Cortex of kidney (tissue), 1 donor: ENCODE measurements at places on chromosomes 7 and 10.

DNA sequence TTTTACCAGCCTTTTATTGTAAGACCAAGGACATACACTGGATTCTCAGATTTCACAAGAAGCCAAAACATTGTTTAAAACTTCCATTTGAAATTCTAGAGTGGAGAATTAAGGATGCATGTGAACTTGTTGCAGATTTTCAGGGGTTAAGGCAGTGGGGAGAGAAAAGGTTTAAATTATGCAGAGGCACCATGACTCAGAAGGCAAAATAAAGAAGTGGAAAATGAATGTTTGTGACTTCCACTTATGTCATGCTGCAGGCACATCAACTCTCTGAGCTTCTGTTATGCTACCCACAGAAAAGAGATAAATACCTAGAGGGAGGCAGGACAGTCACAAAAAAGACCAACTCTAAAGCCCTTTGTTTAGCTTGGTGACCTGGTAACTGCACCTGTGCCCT lies 84.4 kb upstream of the BET1 start:
- DNase-seq: no peak

- DNase-seq: no peak
These were observed 528.9 kb downstream of the CNTNAP2 start for GRCh38 chr7:146645383-146645976.

DNA sequence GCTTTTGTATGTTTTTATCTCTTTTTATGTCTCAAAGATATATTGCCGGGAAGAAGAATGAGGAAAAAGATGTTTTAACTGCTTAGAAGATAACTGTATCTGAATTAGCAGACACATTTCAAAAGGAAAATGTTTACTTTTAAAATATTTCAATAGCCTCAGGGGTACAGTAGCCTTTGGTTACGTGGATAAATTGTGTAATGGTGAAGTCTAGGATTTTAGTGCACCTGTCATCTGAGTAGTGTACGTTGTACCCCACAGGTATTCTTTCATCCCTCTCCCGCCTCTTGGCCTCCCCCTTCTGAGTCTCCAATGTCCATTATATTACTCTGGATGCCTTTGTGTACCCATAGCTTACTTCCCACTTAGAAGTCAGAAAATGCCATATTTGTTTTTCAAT lies 222.1 kb downstream of the FANK1 start:
- no peak for DNase-seq

- no peak for DNase-seq
These were observed 190.6 kb upstream of the CCDC6 start for GRCh38 chr10:60096761-60097513.

- no peak for DNase-seq
These were observed 464.9 kb upstream of the NRP1 start for GRCh38 chr10:33799281-33799943.

DNA sequence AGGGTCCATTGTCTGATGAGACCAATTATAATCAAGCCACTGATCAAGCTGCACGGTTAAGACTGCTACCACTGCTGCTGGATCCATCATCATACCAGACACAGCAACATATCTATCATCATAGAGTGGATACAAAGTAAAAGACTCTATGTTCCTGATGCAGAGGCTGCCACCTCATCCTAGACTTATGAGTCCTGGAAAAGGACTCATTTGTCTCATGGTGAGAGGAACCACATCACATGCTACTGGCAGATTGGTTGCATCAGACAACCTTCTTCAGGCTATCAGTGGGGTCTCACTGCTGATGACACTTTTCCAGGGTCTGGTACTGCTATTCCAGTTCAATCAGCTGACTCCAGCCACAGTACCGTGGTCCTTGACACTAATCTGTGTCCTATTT lies 79.0 kb downstream of the ABI1 start:
- no peak for DNase-seq

GRCh38 chr10:47049906-47050305 lies 138.7 kb downstream of the PTPN20 start:
- DNase-seq: no peak

DNA sequence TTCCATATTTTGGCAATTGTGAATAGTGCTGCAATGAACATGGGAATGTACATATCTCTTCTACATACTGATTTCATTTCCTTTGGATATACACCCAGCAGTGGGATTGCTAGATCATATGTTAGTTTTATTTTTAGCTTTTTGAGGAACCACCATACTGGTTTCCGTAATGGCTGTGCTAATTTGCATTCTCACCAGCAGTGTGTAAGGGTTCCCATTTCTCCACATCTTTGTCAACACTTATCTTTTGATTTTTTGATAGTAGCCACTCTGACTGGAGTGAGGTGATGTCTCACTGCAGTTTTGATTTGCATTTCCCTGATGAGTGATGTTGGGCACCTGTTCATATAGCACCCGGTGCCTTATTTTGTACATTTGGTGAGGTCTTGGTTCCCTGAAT lies 519.6 kb downstream of the REEP3 start:
- DNase-seq: no peak

DNA sequence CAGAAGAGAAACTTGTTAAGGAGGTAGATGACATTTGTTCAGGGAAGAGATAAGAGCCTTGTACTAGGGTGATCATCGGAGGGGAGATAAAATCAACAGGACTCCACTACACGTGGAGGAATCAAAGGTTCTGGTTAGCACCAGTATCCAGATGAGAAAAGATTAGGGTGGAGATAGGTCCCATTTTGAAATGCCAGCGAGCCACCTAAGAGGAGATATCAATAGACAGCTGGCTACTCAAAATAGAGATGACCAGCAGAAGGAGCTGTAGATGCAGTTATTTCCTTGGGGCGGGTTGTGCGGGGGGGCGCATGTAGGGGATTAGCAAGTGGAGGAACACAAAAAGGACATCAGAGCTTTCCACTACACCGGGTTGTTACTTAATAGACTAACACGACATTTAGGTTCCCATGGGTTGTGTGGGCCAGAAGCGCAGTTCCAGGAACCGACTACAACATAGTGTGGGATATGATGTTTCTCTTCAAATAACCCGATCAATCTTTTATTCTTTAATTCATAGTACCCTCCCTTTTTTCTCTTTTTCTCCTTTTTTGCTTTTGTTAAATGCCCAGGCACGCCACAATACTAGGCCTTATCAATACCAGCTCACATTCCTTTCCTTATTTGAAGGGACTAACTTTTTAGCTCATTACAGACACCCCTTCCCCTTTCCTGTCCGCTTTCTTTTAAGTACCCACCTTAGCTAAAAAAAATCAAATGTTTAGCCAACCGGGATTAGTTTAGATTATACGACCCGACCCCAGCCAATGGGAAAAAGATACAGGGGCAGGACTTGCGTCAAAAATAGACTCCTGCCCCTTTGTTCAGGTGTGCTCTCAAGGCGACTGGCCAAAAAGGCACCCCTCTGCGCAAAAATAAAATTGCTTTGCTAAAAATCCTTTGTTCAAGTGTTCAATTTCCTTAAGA lies 2.0 kb upstream of the KIF11 start:
- no peak for DNase-seq

DNA sequence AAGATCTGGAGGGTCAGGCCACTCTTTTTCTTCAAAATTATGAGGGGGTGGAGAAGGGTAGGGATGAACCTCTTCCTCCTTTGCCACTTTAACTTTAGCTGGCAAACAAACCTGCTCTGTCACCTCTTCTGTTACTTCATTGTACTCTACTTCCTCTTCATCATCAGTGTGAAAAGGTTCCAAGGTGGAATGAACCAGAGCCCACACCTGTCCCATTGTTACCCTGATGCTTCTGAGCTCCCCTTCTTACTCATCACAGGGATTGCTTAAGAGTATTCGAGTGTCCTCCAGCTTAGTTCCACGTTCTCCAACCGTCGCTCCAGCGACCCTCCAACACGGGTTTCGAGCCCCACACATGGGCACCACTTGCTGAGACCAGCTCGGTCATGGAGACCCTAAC lies 5.2 kb downstream of the MRPS24 start:
- DNase-seq: no peak

DNA sequence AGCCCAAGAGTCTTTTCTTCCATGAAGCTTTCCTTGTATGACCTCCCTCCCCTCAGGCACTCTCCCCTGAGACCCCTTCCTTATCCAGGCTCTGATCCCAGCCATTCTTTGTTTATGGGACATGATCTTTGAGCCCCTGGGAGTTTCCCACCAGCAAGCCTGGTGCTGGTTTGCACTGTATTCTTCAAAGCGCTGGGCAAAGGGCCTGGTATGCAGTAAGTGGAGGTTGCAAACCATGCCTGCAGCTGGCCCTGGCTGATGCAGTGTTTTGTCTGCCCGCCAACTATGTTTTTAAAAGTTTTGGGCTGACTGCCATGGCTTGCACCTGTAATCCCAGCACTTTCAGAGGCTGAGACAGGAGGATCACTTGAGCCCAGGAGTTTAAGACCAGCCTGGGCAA lies 6.8 kb upstream of the NODAL start:
- no peak for DNase-seq

DNA sequence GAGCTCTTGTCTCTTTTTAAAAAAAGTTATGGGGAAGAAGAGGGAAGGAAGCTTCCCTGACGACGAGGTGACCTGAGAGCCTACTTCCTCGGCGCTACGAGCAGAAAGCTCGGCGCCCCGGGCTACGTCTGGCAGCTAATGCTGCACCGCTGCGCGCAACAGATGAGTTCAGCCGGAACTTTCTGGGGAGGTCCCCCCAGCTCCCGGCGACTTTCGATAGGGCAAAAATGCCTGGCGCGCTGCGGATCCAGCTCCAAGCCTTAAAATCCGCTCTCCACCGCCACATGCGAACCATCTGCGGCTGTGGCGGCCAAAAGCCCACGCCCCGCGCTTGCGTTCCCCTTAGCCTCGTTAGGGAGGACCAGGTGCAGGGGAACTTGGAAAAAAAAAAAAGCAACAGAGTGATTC lies 621 bp downstream of the P4HA1 start:
- DNase-seq: no peak

- no peak for DNase-seq
These were observed 114.9 kb upstream of the RAB11FIP2 start for GRCh38 chr10:118161461-118162246.

- no peak for DNase-seq
These were observed 61.8 kb downstream of the NEURL1 start for GRCh38 chr10:103555325-103555649.

DNA sequence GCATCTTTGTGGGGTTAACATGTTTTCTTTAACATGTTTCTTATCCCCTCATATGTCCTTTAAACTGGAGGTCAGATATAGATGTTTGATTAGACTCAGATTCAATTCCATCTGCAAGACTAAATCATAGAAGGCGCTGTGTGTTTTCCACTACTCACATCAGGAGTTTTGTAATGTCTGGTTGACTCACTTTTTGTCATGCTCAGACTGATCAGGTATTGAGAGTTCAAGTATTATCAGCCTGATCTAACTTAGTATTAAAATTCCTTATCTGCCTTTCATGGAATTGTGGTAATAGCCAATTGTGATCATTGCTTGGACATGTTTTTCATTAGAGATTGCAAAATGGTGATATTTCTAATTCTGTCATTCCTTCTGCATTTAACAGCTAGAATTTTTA lies 30.2 kb downstream of the ENTPD7 start:
- no peak for DNase-seq

DNA sequence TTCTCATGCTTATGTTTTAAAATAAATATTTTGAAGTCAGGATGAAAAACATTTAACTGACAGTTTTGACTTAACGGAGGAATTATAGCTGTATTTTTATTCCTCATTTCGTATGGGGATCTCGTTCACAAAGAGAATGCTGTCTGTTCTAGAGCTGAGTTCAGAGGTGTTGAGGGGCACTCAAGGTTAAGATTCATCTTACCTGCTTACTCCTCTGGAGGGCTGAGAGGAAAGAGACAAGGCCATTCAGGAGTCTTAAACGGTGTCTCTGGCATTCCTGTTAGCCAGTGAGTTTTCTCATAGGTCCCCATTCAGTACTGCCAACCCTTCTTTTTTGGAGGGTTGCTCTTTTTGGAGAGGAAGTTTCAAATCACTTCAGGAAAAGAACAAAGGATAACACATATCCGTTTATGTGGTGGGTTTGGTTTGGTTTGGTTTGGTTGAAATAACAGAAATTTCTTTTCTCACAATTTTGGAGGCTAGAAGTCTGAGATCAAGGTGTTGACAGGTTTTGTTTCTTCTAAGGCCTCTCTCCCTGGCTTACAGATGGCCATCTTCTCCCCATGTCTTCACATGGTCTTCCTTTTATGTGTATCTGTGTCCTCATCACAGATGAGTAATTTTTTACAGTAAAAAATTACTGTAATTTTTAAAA lies 23.1 kb downstream of the CALHM2 start:
- DNase-seq: no peak

- DNase-seq: no peak
These were observed 97.5 kb upstream of the PHYHIPL start for GRCh38 chr10:59078978-59079377.

GRCh38 chr10:83988435-83988834 lies 150.9 kb upstream of the GHITM start:
- no peak for DNase-seq

- no peak for DNase-seq
These were observed 101.0 kb downstream of the UBE2H start for GRCh38 chr7:129851809-129852208.

- no peak for DNase-seq
These were observed 128.4 kb upstream of the RSU1 start for GRCh38 chr10:16945593-16945992.
